Nephron progenitor cell (in vitro differentiated cells): ENCODE measurements at places on chromosomes 12 and 14.

- no peak for DNase-seq
Measured at GRCh38 chr12:107641154-107641553, 44.4 kb upstream of the PWP1 start.

- no peak for DNase-seq
Measured at GRCh38 chr14:61026526-61026925, 45.5 kb downstream of the SLC38A6 start.

- no peak for DNase-seq
Measured at GRCh38 chr12:113987261-113988063, 21.3 kb upstream of the RBM19 start.

GRCh38 chr14:55031190-55031589 is 4.2 kb downstream of the SOCS4 start:
- no peak for DNase-seq

GRCh38 chr12:104381731-104382480 is 74.8 kb upstream of the CHST11 start:
- DNase-seq: peak; percentile 84

GRCh38 chr14:67493092-67493717 is 4.7 kb upstream of the TMEM229B start:
- DNase-seq: no peak

DNA sequence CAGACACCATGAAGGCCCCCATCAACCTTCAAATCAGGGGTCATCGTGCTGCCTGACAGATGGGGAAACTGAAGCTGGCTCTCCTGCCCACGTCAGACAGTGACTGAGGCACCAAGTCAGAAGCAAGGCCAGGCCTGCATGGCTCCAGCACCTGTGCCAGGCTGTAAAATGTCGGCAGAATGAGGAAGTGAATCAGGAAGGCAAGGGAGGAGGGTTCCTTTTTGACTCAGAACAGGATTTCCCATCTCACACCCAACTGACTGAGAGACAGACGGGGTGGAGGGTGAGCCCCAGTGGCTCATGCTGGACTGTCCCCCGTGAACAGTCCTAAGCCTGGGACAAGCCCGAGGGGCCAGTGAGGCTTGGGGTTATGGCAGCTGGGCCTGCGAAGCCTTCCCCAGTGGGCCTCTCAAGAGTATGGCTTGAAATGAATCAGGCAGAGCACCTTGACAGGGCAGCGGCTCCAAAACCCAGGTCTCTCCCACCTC is 20.9 kb downstream of the SYNE3 start:
- DNase-seq: no peak

GRCh38 chr14:28823245-28823644 is 56.7 kb downstream of the FOXG1 start:
- no peak for DNase-seq

DNA sequence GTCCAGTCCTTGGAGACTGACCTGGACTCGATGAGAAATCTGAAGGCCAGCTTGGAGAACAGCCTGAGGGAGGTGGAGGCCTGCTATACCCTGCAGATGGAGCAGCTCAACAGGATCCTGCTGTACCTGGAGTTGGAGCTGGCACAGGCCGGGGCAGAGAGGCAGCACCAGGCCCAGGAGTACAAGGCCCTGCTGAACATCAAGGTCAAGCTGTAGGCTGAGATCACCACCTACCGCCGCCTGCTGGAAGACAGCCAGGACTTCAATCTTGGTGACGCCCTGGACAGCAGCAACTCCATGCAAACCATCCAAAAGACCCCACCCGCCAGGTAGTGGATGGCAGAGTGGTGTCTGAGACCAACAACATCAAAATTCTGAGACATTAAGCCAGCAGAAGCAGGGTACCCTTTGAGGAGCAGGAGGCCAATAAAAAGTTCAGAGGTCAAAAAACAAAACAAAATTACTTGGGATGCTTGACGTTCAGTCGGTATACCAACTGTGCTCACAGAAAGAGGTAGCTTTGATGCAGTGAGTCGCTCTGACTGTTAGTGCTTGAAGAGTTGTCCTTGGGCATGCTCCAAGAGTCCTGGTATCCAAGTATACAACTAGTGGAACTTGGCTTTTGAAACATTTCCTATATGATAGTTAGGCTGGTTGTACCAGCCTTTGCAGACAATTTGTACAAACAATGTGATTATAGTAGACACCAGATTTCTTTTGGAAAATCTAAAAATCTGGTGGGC is 4.8 kb downstream of the MED6 start:
- DNase-seq: no peak

DNA sequence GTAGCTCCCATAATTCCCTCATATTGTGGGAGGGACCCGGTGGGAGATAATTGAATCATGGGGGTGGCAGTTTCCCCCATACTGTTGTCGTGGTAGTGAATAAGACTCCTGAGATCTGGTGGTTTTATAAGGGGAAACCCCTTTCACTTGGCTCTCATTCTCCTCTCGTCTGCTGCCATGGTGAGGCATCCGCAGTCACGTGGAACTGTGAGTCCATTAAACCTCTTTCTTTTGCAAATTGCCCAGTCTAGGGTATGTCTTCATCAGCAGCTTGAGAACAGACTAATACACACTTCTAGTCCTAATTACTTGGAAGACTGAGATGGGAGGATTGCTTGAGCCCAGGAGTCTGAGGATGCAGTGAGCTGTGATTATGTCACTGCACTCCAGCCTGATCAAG is 64.4 kb downstream of the TMX1 start:
- DNase-seq: no peak
